ENCODE measurements at places on chromosomes 1 and 21. TPM values are rescaled to one million over a fixed set of nuclear protein-coding genes. Genes with fewer than 3 reads are reported as not detected.

DNA sequence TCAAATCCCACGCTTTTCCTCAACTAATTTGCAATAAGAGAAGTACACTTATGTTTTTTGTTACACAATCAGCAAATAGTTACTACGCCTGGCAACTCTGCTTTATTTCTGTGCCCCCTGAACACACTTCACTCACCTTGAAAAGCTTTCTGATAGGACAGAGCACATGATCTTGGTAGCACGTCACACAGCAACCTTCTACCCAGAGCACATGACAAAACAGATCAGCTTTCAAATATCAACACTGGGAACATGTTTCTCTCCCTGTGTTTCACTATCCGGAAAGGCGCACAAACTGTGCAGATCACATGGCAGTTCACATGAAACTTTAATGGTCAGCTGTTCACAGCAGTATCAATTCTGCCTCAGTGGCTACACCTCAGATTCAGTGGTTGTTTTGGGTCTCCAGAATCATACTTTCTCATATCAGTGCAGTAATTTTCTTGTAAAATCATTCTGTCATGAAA lies 2.2 kb downstream of the SLC19A2 start:
- DNase-seq: no peak

CCDC30 gene
- total RNA-seq: 11.8 TPM

GRCh38 chr1:171090604-171091003 lies at the start of gene FMO3:
Gene FMO3, plus strand, starts transcription at chr1:171090905. Its CDS starts 1,754 bp downstream, at chr1:171092659.
- DNase-seq: no peak

TRABD2B gene
- total RNA-seq: under 0.01 TPM

MX2 gene
- total RNA-seq: 0.41 TPM

SOX13 gene
- 1.6 TPM for total RNA-seq

DNA sequence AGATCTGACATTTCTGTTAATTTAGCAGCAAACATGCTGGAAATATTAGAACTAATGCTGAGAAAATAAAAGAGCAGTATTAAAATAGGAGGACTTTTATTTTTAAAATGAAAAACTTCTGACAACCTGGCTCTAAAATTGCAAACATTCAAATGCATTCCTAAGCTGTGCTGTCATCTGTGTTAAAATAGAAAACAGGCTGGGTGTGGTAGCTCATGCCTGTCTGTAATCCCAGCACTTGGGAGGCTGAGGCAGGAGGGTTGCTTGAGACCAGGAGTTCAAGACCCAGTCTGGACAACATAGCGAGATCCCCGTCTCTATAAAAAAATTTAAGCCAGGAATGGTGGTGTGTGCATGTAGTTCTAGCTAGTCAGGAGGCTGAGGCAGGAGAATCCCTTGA lies 44.6 kb downstream of the MIGA1 start:
- no peak for DNase-seq

DNA sequence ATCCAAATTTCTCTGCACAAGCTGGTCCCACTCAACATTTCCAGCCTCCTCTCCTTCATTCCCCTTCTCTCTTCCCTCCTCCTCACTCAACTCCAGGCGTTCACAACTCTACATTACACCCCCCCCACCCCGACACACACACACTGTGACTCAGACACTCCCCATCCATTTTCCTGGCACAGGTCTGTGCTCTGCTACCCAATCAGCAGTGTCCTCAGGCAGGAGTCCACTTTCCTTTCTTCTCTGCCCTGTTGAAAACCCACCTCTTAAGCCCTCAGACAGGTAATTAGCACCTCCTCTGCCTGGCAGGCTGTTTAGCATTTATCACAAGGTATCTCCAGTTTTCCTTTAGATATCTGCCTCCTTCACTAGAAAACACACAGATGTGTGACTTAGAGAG lies 8.8 kb upstream of the LMX1A start:
- no peak for DNase-seq

GRCh38 chr1:168368131-168368530 lies 87.5 kb downstream of the TBX19 start:
- DNase-seq: no peak

DNA sequence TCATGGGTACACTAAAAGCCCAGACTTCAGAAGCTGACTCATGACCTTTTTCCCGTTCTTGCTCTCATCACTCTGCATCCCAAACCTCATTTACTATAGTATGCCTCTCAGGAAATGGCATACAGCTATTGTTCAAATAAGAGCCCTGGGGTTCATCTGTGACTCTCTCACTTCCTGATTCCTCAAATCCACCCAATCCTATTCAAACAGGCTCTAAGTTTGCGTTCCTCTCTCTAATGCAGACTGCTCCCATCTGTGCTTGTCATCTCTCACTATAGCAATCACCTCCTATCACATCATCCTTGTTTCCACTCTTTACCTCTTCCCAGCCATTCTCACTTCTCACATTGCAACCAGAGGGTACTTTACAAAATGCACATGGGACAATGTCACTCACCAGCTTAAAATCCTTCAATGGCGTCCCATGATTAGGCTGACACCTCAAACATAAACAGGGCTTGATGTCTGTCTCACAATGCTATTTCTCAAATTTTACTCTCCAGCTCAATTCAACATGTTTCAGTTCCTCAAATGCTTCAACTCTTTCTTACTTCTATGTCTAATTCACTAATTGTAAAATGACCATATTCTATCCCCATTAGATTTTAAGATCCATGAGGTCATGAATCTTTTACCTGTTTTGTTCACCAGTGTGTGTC lies 408.4 kb downstream of the NTNG1 start:
- DNase-seq: no peak

- DNase-seq: no peak
Measured at GRCh38 chr1:186500804-186501203, 39.9 kb upstream of the PDC start.
